Iris pigment epithelial cell (primary cell): ENCODE measurements at places on chromosomes 12 and 14.

DNA sequence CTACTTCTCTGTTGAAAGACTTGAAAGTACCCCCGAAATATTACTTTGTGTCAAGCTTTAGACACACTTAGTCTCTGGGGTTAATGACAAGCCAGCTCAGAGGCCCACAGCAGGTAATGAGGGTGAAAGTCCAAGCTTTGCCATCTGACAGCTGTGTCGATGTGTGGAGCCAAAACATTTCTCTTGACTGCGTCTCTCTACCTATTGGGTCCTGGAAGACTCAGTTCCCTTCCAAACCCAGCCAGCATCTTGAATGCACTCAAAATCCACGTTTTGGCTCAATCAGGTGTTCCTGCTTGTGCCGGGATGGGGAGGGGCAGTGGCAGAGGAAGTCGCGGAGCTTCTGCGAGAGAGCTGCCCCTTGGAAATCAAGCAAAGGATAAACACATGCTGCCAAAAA is 3.2 kb downstream of the PLXNC1 start:
- no peak for DNase-seq

DNA sequence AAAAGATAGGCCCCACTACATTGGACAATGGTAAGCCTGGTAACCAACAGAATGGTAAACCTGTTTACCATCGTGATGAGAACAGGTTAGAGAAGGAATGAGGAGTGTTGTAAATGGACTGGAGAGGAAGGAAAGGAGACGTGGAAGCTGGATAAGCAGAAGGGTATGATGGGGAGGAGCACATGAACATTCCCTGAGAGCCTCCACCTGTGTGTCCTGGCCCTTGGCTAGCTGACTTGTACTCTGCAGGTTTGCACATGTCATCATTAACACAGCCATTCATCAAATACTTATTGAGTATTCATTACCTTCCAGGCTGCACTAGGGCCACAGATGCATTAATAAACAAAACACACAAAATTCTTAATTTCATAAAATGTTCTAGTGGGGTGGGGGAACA is 4.3 kb upstream of the IL26 start:
- no peak for DNase-seq

DNA sequence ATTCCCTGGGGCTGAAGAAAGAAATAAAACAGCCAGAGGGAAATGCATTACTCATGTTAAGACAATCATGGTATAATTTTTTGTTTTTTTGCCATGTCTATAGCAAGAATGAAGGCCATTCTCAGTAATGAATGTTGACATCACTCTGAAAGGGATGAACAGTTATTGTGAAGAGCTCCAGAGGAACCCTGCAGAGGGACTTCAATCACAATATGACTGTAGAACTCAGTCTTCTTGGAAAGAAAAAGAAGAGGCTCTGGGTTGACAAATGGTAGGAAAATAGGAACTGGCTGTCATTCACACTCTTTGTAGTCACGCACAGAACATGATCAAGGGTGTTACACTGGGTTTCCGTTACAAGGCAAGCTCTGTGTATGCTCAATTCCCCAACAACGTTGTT is 73.8 kb upstream of the DACT1 start:
- no peak for DNase-seq

- no peak for DNase-seq
These were observed 250.9 kb upstream of the OR4E1 start for GRCh38 chr14:21924479-21924878.

DNA sequence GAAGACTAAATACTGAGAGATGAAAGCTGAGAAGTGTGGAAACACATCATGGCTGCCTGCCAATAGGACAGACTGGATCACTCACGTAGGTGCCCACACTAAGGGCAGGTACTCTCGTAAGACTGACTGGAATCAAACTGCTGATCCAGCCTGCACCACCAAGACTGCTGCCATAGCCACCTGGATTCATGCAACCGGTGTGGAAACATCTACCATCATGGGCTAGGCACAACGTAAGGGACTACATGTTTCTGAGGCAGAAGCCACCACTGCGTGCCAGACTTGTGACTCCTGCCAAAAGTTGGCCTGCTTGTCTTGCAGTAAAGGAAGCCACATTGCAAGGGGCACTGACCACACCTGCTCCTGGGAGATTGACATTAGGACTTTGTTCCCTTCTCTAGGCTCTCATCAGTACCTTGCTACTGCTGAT is 3.8 kb downstream of the POMT2 start:
- peak; percentile 24 for DNase-seq

DNA sequence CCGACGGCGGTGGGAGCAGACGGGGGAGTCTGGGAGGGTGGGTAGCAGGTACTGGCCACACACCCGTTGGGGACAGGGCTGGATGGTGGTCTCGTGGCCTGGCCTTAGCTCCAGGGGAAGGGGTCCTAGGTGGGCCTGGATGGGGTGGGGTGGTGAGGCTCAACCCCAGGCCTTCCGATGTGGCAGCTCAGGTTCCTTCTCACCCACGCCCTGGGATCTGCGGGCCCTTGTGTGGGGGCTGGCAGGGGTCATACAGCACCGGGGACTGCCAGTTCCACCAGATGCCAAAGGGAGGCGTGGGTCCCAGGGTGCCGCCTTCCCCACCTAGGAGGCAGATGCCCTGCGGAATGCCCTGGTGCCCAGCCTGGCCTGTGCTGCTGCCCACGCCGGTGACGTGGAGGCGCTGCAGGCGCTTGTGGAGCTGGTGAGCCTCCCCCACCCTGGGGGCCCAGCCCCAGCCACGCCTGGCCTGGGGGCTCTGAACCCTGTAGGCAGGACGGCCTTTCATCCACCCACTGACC is 21.0 kb downstream of the ASPG start:
- no peak for DNase-seq

GRCh38 chr12:120086801-120087621 is 29.5 kb downstream of the RAB35 start:
- peak; percentile 99 for DNase-seq

GRCh38 chr12:103965590-103966504 is at the start of gene TDG:
Gene TDG, plus strand, starts transcription at chr12:103965872. Its CDS starts 166 bp downstream, at chr12:103966038.
- DNase-seq: peak; percentile 99

DNA sequence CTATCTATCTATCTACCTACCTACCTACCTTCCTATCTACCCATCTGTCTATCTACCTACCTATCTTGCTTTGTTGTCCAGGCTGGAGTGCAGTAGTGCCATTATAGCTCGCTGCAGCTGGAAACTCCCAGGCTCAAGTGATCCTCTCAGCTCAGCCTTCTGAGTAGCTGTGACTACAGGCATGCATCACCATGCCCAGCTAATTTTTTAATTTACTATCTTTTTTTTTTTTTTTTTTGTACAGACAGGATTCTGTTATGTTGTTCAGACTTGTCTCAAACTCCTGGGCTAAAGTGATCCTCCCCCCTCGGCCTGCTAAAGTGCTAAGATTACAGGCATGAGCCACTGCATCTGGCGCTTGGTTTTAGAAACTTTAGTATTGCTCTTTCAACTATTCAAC is 762.4 kb downstream of the SLC6A15 start:
- no peak for DNase-seq

DNA sequence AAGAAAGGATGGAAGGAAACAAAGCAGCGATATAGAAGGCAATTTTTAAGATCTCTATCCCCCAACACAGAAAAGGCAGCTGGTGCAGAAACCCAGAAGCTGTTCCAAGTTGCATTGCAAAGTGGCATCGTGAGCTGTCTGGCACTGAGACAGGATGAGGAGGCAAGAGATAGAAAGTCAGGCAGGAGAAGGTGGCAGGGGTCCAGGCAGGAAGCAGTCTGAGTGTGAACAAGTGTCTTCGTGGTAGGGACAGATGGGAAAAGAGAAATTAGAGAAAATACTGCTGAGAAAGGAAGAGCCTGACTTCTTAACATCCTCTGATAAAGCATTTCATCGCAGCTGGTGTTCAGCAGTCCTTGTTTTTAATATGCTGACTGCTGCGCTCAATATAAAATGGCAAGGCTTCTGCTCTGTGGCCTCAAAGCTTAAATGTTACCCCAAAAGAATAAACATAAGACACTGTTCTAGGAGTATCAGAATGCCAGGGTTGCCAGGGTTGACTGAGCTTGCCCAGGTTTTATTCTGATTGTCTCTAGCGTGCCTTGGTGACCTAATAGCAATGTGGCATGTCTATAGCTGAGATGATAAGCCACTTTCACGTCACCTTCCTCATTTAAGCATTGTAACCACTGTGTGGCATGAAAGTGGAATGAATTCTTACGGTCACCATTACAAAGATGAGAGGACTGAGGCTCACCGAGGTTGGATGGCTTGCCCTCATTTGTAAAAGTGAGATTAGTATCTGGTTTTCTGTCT is 397.6 kb downstream of the NUAK1 start:
- no peak for DNase-seq

DNA sequence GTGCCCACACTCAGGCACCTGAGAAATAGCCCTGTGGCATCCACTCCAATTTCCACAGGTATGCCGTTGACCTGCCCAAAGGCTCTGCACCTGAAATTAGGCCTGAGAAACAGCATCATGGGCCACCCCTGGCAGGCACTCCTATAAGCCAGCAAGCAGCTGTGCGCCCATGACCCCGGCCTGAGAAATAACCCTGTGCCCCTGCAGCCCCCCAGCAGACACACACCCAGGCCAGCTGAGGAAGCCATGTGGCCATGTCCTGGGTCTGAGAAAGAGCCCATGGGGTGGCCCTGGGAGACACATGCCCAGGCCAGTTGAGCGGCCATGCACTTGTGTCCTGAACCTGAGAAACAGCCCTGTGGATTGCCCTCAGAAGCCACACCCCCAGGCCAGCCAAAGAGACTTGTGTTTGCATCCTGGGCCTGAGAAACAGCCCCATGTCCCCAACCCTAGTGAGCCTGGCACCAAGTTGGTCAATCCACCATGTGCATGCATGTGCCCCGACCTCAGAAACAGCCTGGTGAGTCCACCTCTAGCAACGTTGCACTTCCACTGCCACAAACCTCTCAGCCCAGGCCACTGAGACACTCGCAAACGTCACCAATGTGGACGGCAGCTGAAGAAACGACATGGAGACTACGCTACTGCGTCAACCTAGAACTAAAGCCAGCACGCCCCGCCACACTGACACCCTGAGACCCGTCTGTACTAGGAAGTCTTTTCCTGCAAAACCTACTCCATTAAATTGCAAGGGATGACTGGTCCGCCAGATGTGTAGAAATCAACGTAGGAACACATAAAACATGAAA is 411.9 kb downstream of the TMEM121 start:
- no peak for DNase-seq

DNA sequence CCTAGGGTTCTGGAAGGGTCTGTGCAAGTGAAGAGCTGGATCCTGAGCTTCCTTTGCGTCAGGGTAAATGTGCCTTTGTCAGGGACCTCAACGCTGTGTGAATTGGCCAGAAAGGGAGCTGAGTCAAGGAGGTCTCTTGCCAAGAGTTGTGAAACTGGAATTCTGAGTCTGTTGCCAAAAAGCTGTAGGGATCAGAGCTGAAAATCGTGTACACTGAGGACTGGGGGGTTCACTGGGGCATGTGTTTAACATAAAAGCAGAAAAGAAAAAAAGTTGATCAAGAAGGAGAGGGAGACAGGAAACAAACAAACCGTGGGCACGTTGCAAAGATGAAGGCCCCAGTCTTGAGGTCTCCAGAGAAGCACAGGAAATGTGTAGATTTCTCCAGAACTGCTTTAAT is 1081.5 kb downstream of the VRK1 start:
- DNase-seq: no peak

- DNase-seq: peak; percentile 68
These were observed 126.7 kb downstream of the TTC6 start for GRCh38 chr14:37721976-37722659.

GRCh38 chr14:64337888-64338615 is 43.9 kb upstream of the ESR2 start:
- DNase-seq: peak; percentile 46

DNA sequence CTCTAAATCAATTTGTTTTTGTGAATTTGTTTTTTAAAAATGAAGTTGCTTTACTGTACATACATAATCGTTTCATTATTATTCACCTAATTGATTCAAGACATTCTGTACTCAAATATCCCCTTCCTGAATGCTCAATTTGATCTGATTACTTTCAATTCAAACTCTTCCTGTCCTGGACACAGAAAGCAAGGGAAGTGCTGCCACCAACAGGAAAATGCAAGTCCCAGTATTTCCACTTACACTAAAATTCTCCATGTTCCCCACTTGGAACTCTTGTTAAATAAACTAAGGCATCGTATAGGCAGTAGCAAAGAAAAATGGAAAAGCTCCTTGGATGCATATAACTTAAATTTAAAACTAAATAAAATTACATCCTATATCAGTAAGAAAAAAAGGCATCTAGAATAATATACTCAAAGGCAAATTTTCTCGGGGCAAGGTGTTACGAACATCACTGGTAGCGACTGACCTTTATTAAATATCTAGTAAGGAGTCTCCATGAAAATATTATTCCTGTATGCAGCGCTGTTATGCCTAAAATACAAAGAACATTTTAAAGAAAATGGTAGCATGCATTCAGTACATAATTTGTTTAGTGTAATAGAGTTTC is 72.0 kb upstream of the DBX2 start:
- DNase-seq: peak; percentile 37

DNA sequence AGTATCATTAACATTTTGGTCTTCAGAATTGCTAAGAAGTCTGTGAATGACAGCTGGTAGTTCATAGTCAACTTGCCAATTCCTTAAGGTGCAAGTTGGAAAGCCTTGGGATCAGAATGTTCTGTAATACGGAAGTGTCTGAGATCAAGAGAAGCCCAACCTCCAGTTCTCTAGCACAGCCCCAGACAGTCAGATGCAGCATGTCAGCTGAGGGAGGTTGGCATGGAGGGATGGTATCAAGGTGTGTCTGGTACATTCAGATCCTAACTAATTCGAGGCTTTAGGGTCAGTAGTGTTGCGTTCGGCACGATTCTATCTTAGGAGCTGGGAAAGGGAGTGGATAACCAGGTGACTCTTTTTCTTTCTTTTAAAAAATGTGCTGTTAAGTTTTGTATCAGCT is 38.3 kb downstream of the FNTB start:
- no peak for DNase-seq

GRCh38 chr12:39441963-39442830 is 723 bp downstream of the KIF21A start:
- DNase-seq: peak; percentile 33

GRCh38 chr14:96423446-96424108 is 31.6 kb downstream of the AK7 start:
- DNase-seq: no peak

DNA sequence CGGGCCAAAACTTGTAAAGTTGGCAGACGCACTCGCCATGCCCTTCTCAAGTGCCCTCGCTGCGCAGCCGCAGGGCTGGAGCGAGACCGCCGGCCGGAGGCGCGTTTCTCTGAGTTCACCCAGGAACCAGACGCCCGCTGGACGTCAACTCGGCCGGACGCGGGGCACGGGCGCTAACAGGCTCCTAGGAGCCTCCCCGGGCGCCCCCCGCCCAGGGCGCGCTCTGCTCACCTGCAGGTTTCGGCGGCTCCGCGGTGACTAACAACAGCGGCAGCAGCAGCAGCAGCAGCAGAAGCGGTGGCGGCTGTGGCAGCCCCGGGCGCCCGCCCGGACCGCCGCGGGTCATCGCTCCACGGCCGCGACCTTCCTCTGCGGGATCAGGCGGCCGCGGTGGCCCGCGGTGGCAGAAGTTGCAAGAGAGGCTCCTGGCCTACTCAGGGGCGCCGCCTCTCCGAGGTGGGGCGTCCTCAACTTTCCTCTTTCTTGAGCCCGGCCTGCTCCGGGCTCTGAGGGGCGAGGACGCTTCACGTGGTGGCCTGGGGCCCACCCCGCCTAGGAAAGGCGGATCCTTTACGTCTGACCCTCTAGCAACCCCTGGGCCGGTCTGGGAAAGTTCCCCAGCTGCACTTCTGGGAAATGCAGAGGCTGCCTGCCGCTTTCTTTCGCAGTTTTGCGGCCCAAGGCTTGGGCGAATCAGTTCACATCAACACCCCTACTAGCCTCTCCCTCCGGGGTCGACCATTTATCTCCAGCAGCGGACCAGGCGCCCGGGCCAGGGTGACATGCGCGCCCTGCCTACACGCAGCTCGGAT is at the start of gene PLBD1:
Gene PLBD1, minus strand, starts transcription at position 533 of the 812 bp plus-strand sequence. Its CDS starts 187 bp downstream, at position 346.
- DNase-seq: peak; percentile 41
